GM04504 (cell line): ENCODE measurements at places on chromosomes 4 and X.

DNA sequence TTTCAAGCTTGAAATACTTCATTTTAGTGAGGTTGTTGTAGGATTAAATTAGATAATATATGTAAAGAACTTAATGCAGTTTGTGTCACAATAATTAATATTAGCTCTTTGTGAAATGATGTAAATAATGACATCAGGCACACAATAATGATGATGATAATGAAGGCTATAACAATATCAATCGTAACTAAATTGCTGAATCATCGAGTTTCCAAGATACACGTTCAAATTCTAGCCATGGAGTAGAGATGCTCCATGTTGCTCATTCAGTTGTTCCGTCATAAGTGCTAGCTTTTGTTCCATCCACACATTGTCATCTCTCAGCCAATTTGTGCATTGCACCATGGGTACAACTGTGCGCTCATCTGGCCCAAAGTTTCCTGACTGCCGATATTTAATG lies 83.1 kb downstream of the CPXCR1 start:
- no peak for DNase-seq

GRCh38 chr4:156634612-156635011 lies 337.0 kb downstream of the PDGFC start:
- no peak for DNase-seq

- DNase-seq, result no peak
Observed at GRCh38 chr4:20326460-20326859, 74.8 kb downstream of the SLIT2 start.

- DNase-seq, result no peak
Observed at GRCh38 chrX:10828036-10828435, 207.7 kb upstream of the MID1 start.

DNA sequence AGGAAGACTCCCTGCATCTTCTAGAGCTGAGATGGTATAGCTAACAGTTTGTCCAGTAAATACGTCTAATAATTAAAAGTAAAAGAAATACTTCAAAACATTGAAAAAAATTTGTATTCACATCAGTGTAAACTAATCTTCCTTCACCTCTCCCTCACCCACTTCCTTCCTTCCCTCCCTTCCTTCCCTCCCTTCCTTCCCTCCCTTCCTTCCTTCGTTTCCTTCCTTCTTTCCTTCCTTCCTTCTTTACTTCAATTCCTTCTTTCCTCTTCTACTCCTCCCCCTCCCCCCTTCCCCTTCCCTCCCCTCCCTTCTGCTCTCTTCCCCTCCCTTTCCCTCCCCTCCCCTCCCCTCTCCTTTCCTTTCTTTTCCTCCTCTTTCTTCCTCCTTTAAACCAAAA lies 103.7 kb downstream of the POU4F2 start:
- no peak for DNase-seq

GRCh38 chrX:74579597-74580198 lies 34.7 kb downstream of the RLIM start:
- no peak for DNase-seq

DNA sequence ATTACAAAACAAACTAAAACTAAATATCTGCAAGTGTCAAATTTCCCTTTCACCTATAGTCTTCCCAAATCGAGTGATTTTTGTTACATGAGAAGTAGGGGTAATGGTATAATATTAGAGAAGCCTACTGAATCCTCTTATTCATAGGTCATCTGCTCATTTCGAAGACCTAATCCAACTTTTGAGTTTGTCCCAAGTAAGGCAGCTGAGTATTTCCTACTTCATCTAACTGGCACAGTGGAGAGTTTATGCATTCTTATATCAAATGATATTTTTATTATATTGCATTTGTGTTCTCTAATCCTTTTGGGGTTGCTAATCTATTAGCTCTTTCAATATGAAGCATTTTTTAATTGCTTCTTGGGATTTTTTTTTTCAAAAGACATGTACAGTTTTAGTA lies 7.7 kb upstream of the NR3C2 start:
- DNase-seq, result no peak

- no peak for DNase-seq
Observed at GRCh38 chr4:72974694-72975487, 94.6 kb downstream of the COX18 start.

DNA sequence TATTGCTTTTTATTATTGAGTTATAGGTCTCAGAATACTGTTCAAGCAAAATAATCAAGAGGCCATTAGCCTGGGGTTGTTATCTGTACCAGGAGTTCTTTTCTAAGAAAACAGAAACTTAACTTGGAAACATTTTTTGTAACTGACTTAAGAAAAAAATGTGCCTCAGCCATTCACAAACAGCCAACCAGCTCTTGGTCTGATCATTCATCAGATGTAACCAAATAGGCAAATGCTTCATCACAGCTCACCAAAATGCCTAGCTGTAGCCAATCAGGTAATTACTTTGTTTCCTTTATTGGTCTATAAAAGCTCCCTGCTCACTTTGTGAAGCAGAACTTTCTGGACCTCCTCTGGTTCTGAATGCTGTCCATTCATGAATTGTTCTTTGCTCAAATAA lies 387.7 kb downstream of the FAT4 start:
- DNase-seq, result no peak

DNA sequence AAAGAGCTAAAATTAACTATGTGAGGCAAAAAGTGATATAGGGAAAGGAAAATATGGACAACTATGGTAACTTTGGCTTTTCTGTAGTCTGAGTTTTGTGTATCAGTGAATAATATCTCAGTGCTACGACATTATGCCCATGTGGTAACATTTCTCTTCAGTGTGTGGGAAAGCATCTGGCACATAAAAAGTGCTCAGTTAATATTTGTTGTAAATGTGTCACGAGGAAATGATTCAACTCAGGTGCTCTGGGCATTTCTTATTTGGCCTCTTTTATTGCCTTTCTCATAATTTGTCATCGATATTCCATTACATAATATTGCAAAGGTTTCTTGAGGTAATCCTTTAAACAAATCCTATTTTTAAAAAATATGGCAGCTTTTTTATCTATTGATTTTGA lies 17.6 kb downstream of the OFD1 start:
- no peak for DNase-seq

- no peak for DNase-seq
Observed at GRCh38 chrX:49147936-49148335, 14.6 kb upstream of the MAGIX start.

DNA sequence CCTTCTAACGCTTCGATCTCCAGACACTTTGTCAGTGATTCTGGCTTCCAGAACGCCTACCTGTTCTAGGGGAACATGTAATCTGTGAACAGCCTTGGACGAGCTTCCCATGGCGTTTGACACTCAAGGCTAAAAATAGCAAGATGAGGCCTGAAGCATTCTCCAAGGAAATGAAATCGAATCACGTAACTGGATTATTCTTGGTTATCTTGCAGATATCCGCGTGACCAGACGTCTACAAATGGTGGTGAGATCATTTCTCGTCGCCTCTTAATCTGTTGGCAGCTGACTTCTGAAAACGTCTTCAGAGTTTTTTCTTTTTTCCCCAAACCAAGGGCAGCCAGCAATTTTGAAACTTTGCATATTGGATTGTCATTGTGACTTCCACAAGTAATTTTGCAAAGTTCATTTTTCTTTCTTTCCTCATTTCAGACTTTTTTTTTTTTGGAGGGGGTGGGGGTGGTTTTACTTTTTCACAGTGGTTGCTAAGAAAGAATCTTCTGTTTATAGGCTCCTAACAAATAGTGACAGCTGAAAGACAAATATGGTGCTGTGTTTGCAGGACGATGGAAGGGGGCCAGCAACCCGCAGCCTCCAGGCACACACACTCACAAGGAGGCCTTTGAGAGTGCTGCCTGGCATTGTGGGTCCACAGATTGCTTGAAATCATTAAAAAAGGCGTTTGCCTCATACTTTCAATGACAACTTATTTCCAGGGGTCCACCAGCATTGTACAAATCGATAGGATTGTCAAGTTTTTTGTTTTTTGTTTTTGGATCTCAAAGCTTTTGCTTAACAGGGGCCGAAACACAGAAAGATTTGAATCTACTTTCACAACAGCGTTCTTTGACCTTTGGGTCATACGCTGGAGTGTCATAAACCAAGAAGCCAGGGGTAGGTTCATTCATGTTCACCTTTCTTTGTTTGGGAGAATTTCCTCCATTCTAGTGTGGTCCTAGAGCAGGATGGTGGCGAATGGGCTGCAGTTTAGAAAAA lies 32.4 kb upstream of the PDLIM3 start:
- peak; percentile 19 for DNase-seq

- peak; percentile 64 for DNase-seq
Observed at GRCh38 chrX:110180176-110180927, 137.5 kb downstream of the AMMECR1 start.

GRCh38 chr4:40844261-40844660 lies 94.5 kb downstream of the NSUN7 start:
- DNase-seq, result no peak

DNA sequence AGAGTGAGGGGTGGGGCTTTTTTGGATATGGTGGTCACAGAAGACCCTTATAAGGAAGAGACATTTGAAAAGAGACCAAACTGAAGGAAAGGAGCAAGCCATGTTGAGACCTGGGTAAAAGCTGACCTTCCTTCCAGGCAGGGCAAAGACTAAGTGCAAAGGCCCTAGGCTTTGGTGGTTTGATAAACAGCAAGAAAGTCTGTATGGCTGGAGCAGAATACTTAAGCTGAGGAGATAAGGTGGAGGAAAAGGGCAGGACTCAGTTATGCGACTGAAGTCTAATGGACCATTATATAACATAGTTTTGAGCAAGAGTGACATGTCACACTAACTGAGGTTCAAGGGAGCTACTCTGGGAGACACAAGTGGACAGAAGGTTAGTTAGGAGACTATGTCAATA lies 20.0 kb downstream of the SH3RF1 start:
- no peak for DNase-seq

DNA sequence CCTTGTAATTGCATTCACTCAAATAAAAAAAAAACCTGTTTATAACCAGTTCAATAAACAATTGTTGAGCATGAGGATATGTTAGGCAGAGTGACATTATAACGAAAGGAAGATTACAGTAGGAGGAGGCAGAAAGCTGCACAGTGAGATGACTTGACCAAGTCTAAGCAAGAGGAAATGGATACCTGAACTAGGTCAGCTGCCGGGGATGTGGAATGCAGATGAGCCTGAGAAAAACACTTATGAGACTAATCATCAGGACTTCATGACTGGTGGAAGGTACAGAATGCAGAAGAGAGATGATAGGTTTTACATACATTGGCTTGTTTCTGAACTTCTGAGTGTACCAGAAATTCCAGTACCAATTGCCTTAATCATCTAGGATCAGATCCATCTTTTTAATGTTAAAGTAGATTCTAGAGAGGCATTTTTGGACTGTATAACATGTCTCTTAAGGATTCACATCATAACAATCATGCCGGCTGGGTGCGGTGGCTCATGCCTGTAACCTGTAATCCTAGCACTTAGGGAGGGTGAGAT lies 208.1 kb upstream of the PPP3CA start:
- no peak for DNase-seq

DNA sequence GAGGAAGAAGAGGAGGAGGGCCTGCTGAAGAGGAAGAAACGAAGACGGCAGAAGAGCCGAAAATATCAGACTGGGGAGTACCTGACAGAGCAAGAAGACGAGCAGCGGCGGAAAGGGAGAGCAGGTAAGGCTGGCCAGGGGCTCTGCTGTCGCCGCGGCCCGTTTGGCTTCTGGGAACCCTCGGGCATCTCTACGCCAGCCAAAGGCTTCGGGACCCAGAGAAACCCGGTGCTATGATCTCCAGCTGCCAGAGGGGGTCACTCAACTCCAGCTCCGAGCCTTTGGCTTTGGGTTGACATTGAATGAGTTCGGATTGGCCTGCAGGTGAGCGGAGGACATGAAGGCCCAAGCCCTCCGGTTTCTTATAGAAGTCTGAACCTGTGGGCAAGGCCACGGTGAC lies 42.8 kb downstream of the BCORL1 start:
- no peak for DNase-seq

DNA sequence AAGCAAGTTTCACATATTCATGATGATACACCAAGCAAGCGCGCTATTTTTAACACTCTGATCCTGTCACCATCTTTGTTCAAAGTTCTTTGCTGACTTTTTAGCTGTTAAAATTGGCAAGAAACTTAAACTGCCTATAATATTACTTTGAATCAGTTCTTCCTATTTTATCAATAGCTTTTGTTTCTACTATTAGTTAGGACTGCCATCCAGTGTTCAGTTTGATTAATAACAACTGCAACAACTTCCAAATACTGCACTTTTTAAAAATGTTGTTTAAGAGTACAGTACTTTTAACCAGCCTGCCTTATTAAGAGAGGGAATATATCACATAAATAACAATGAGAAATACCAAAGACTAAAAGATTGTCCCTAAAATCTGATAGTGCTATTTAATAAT lies 614.3 kb downstream of the FAM133A start:
- no peak for DNase-seq

- no peak for DNase-seq
Observed at GRCh38 chrX:126137899-126138298, 28.2 kb downstream of the DCAF12L2 start.

DNA sequence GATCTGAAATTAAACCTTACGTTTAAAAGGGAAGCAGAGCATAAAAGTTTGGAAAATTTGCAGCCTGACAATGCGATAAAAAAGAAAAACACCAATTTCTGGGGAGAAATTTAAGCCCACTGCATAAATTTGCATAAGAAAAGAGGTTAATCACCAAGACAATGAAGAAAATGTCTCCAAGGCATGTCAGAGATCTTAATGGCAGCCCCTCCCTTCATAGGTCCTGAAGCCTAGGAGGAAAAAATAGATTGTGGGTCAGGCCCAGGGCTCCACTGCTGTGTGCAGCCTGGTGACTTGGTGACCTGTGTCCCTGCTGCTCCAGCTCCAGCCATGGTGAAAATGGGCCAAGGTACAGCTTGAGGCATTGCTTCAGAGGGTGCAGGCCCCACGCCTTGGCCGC lies 264.0 kb upstream of the CT83 start:
- no peak for DNase-seq

GRCh38 chrX:25383196-25383595 lies 367.4 kb upstream of the ARX start:
- no peak for DNase-seq

- DNase-seq, result no peak
Observed at GRCh38 chrX:119429471-119429870, 30.3 kb downstream of the SLC25A43 start.

DNA sequence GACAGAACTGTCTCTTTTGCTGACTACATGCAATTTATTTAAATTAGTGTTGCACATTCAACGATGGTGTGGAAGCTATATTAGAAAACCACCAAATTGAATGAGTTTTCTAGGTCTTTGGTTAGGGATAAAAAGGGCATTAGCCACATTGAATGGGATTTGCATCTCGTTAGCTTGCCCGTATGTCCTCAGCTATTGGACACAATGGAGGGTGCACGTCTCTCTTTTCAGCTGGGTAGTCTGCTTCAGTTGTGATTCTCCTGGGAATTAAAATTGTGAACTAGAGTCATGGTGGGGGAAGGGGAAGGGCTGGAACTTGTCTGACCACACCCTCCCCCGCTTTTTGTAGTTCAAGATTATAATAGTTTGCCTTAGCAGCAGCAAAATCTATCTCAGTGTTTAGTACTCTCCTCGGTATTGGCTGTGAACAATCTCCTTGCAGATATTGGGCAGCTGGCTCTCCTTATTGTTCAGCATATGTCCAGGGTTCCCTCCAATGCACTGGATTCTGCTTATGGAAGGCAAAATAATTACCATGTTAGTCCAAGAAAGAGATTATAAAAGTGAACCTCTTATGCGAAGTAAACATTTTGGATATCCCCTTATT lies 23.3 kb downstream of the TRIM2 start:
- no peak for DNase-seq

GRCh38 chrX:20680998-20681397 lies 414.3 kb upstream of the RPS6KA3 start:
- no peak for DNase-seq
